ENCODE measurements at places on chromosomes 13 and 19.

DNA sequence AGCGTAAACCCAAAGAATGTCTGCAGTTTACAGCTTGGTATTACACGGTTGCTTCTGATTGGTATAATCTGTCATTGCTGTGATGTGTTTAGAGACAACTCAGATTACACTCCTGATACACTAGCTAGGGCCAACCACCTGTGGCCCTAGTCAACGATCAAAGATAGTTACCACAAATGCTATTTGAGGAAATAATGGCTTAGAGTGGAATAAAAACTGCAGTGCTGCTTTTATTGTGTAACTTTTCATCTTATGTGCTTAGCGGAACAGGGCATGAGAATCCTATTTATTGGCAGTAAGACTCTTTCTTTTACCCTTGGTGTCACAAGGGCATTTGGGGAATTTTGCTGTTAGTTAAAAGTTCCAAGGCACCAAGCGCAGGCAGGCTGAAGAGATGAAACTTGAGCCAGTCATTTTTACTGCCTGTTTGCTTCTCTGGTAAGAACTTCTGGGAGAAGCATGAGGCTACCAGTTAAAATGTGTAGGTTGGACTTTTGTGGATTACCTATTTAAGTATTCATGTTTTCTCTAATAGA lies 363.3 kb downstream of the KCNRG start:
- DNase-seq: no peak

GRCh38 chr19:19745496-19746285 lies 12.8 kb upstream of the ZNF14 start:
- no peak for DNase-seq

DNA sequence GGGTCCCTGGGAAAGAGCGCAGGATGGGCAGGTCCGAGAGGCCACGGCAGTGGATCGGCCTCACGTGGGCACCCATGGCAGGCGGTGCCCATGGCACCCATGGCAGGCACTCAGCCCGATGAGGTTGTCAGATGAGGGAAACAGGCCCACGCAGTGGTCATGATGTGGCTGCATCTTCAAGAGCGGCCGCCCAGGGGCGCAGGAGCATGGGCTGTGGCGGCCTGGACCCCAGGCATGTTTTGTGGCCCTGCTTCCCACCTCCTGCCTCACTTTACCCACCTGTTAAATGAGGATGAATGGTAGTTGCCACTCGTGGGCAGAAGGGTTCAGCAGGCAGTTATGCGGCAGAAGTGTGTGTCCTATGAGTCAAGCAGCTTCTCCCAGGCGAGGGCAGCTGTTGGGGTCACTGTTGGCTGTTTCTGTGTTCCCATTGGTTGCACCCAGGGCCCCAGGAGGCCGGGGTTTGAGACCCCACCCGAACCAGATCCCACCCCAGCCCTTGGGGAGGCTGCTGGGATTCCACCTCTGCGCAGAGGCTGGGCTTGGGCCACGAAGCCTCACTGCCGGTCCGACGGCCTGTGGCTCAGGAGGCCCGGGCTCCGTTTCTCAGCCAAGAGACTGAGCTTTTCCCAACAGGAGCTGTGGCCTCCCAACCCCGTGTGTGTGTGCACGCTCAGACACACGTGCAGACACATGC lies 30.0 kb downstream of the CSNK1G2 start:
- DNase-seq: no peak

DNA sequence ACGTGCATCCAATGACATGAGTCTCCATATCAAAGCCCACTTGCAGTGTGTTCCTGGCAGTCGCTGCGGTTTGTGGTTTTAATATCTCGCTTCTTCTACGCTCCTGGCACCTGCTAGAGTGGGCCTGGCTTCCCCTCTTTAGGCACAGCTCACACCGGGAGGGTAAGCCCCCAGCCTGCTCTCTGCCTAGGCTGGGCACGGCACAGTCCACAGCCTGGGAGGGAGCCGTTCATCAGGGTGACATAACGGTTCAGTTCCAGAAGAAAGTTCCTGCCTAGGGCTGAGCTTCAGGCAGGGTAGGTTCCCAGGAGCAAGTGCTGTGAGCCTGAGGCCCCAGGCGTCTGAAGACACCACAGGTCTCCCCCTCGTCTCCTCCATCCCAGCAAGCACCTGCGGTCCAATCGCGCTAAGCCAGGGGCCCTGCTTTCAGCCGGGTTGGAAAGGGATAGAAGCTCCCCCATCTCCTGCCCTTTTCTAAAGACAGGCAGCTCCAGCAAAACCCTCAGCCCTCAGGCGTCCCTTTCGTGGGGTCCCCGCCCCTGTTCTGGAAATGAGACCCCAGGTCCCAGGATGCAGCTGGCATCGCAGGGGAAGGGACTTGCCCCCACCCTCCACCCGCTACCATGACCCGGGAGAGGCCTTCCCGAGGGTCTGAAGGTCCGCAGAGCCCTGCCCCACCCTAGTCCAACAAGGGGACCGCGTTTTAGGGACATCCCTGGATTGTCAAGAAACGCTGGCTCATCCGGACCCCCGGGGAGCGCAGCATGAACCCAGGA lies 121.6 kb upstream of the ZNF507 start:
- DNase-seq: no peak

- DNase-seq: no peak
Observed at GRCh38 chr13:80249516-80250212, 91.3 kb downstream of the SPRY2 start.

GRCh38 chr19:5253406-5254110 lies 87.1 kb downstream of the PTPRS start:
- DNase-seq: no peak

- DNase-seq: no peak
Observed at GRCh38 chr19:6654347-6655310, 15.3 kb downstream of the TNFSF14 start.

DNA sequence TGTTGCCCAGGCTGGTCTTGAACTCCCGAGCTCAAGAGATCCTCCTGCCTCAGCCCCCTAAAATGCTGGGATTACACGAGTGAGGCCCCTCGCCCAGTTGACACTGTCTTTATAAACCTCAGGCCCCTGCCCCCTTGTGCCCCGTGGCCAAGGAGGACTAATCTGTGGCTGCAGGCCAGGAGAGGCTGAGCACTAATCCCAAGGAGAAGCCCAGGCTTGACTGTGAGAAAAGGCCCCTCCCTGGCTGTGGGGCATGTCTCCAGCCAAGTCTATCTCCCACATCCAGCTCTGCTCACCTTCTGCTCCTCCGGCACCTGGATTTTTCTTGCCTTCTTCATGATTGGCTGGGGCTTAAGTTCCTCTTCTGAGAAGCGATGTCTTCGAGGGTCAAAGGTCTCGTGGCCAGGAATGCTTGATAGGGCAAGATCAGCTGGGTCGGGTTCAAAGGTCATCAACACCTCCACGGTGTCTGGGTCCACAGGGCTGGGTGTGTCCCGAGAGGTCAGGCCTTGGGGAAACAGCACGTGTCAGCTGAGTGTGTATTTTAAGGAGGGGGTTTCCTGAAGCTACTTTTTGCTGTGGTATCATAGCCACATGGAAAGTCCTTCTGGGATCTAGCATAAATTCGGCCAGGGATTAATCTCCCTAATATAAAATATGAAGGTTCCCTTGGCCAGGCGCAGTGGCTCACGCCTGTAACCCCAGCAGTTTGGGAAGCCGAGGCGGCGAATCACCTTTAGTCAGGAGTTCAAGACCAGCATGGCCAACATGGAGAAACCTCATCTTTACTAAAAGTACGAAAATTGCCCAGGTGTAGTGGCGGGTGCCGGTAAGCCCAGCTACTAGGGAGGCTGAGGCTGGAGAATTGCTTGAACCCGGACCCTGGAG lies 3.8 kb downstream of the DBP start:
- DNase-seq: no peak

- DNase-seq: no peak
Observed at GRCh38 chr19:16605553-16605994, 22.4 kb downstream of the MED26 start.

DNA sequence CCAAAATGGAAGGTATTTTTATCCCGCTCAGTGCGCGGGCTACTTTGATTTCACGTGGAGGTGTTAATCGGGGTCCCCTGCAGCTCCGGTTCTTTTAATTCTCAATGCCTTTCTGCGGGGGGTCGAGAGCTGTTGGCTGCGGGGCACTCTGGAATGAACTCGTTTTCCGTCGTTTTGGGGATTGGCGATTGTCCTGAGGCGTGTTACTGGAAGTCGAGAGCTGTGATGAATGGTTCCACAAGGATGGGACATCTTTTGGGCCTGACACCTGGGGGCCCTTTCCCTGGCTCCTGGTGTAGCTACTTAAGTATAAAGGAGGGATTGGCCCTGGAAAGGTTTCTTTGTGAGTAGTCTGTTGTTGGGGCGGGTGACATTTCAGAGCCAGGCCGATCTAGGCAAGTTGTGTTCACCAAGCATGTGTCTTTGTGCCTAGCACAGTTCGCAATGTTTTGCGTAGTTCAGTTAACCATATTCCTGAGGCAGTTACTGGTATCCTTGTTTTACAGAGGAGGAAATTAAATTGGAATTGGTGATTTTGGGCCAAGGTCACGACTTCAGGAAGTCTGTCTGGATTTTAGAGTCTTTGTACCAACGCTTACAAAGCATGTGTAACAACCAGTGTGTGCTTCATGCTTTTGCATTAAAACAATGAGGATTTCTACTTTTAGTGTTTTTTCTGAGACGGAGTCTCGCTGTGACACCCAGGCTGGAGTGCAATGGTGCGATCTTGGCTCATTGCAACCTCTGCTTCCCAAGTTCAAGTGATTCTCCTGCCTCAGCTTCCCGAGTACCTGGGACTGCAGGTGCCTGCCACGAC lies 846 bp downstream of the RPL13A start:
- no peak for DNase-seq

DNA sequence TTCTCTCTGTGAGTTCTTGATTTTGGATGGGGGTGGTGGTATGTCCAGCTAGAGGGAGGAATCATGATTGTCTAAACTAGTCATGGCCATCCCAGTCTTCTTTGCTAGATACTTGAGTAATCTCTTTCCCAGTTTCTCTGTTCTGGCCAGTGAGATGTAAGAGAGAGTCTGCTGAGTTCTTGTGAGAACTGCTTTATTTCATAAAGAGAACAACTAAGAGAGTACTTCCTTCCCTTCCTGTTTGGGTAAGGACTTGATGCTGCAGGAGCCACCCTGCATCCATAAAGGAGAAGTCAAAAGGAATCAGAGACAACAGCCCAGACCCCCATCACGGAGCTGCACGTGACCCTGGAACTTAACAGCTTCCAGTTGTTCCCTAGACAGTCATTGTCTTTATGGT lies 3.0 kb upstream of the RASL11A start:
- no peak for DNase-seq

GRCh38 chr19:42276821-42277220 lies 7.8 kb downstream of the CIC start:
- no peak for DNase-seq

DNA sequence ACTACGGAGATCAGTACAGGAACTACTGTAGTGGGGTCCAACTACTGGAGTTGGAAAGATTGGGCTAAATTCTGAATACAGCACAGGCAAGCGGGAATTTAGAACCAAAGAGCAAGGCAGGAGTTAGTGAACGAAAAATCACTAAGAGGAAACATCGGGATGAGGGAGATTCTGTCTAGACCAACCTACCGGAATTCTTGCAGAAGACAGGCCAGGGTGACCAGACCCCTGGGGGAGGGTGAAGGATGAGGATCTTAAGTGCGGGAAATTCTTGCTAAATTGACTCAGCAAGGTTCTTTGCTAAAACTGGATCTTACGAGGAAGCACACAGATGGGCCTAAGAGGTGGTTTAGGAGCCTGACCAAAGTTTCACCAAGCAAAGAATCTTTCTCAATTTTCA lies 13.2 kb upstream of the PSPC1 start:
- DNase-seq: no peak

GRCh38 chr19:8459520-8460270 lies 14.9 kb downstream of the HNRNPM start:
- DNase-seq: peak; percentile 75

- no peak for DNase-seq
Observed at GRCh38 chr19:44600466-44600865, 12.9 kb upstream of the IGSF23 start.

GRCh38 chr19:32396046-32396652 lies 9.4 kb upstream of the DPY19L3 start:
- no peak for DNase-seq

DNA sequence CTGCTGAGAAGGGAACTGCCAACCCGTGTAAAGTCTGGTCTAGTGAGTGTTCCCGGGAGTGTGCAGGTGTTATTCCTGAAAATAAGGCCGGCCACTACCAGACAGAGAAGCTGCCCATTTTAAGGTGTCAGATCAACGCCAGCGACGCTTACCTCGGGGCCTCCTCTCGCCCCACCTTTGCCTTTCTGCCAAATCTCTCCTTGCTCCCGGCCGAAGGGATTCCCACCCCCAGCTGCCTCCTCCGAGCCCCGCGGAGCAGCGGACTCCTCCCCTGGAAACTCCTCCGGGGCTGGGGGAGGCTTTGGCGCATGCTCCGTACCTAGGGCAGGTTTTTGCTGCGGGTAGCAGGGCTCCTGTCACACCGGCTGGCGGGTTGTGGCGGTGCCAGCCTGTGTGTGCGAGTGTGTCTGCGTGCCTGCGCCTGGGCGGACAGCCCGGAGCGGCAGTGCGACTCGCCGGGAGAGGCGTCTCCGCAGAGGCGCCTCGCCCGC lies at the start of gene HS6ST3:
TSS of gene HS6ST3 (plus strand) at position 359 of the 491 bp plus-strand sequence.
- DNase-seq: peak; percentile 14

DNA sequence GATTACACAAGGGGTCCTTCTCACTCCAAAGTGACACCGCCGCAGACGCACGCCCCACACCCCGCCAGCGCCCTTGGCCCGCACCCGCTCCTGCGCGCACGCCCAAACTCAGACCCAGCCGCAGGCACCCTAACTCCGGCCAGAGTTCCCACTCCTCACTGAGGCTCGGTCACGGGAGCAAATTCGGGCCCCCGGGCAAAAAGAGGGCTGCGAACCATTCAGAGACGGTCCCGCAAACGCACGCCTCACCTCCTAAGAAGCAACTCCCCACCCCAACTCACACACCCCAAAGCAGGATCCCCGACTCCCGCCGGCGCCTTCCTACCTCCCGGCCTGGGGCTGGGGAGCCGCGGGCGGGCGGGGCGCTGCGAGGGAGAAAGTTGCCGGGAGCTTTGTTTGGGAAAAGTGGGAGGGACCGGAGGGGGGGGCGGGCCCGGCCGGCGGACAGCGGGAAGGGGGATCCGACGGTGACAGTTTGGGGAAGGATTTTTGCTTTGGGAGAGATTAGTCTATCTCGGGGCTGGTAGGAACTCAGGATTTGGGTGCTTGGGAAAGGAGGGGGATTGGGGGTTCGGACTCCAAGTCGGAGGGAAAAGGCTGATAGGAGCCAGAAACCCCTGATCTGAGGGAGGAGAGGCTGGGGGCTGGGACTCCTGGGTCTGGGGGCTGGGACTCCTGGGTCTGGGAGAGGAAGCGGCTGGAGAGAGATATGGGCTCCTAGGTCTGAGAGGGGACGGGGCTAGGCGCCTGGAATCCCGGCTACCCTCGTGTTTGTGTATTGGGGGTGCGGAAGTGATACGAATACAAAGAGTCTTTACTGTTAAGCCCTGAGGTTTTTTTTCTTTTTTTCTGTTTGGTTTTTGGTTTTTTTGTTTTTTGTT lies at the start of gene TEAD2:
TSS of gene TEAD2 (minus strand) at position 369 of the 881 bp plus-strand sequence. CDS start 2,341 bp downstream, outside the sequence.
- peak; percentile 82 for DNase-seq

- no peak for DNase-seq
Observed at GRCh38 chr19:38049105-38049649, 142.2 kb downstream of the SIPA1L3 start.

- DNase-seq: no peak
Observed at GRCh38 chr13:84640691-84641090, 758.4 kb upstream of the SLITRK1 start.

- DNase-seq: no peak
Observed at GRCh38 chr19:43553656-43554055, 20.7 kb downstream of the ZNF575 start.

- DNase-seq: no peak
Observed at GRCh38 chr13:66803013-66803807, 426.9 kb downstream of the PCDH9 start.

- peak; percentile 84 for DNase-seq
Observed at GRCh38 chr13:30142486-30143211, 164.7 kb downstream of the KATNAL1 start.
